ENCODE measurements at places on chromosomes 5 and 9.

DNA sequence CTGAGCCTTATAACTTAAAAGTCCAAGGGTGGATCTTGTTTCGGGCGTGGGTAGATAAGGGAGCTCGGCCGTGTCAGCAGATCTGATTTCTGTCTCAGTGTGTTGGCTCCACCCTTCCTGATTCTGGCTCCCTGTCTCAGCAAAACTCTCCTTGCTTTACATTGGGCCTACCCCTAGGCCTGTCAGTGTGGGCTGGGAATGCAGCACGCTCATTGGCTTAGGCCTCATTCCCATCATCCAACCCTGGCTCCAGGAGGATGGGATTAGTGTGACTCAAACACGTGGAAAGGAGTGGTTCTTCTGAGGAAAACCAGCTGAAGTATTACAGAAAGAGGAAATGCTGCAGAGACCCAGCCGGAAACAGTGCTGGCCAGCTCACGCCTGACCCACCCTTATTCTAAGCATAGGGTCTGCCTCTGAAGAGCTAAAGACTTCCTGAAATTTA lies 59.9 kb downstream of the ZFAND5 start:
- DNase-seq = no peak

DNA sequence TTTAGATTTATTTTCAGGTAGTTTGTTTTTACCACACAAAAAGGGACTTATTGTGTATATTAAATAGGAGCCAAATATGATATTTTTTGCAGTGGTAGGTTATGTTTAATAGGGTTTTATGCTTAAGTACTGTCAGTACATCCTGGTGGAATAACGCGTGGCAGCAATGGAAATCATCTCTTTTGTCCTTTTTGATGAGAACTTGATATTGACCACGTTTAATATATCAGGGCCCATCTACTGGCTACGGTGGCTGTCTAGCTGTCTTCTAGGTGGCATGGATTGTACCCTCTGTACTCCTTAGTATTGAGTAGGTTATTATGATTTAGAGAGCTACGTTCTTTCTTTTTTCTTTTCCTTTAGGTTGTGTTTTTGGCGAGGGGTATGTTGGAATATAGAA lies 2.6 kb downstream of the BASP1 start:
- no peak for DNase-seq

- DNase-seq = peak; percentile 65
Measured at GRCh38 chr5:87120518-87121303, 147.0 kb upstream of the RASA1 start.

- DNase-seq = peak; percentile 34
Measured at GRCh38 chr5:129506086-129506485, 46.0 kb downstream of the ADAMTS19 start.

GRCh38 chr5:92836855-92837755 lies 743.9 kb downstream of the NR2F1-AS1 start:
- peak; percentile 26 for DNase-seq

DNA sequence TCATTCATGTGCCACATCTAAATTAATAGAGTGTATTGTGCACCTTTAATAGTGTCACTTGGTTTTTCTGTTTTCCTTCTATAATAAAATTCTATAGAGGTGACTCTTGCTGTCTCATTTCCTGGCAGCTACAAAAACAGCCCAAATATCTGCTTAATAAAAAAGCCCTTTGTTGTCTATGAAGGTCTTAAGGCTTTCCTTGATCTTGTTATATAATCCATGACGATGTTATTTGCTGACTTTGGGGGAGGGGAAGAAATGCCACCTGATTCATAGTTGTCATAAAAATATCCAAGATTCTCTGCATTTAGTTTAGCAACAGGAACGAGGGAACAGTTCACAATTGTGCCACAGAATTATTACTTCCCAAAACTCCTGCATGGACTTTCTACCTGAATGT lies 31.3 kb downstream of the CPEB4 start:
- no peak for DNase-seq

DNA sequence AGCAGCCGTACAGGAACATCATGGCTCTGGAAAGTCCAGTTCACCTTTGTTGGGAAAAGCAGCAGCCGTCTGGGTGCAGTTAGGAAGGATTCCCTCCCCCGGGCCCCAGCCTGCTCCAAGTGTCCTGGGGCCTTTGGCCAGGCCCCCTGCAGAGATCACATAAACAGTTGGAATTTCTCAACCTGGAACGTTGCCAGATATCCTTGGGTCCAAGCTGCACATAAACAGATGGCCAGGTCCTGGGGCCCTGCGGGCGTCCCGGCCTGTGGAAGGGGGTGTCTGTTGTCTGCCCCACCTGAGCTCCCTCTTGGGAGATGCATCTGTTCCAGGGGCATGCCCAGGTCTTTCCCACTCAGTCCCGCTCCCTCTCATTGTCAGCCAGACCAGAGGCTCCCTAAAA lies 92.7 kb downstream of the COL5A1 start:
- peak; percentile 37 for DNase-seq

- DNase-seq = no peak
Measured at GRCh38 chr9:134349936-134350335, 23.7 kb downstream of the RXRA start.

Data from fibroblast of the conjunctiva (primary cell).